ENCODE measurements at places on chromosomes 5 and 9.
A peak's percentile ranks its signal among the peaks of the same experiment; 100 is the strongest.

GRCh38 chr9:353077-353476, 138.4 kb downstream of the DOCK8 start:
- DNase-seq = no peak

DNA sequence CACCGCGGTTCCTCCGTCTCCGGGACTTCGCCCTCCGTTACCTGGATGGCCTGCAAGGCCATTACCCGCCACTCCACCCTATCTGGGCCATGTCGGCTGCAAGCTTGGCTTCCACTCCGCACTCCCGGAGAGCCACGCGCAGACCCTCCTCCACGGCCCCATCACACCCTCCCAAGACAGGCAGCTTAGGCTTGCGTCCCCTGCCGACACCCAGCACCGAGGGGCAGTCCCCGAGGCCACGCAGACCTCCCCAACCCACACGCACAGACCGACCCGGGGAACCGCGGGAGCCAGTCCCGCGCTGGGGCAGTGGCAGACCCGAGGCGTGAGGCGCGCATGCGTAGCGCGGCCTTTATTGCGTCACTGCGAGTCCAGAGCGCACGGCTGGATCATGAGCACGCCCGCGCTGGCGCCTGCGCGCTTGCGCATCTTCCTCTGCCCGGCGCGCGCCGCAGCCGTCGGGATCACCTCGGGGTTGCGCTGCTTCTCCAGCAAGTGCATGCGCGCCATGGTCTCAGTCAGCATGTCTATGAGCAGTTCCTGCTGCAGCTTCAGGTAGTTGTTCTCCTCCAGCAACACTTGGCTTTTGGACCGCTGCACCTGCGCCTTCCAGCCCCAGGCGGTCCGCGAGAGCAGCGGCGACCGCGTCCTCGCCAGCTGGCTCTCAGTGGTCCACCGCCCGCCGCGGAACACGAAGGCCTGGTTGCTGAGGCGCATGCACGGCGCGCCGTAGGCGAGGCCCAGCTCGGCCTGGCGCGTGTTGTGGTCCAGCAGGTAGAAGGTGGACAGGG, 2.4 kb downstream of the CBY3 start:
- DNase-seq = peak; percentile 97

GRCh38 chr5:66840511-66841013, 244.4 kb downstream of the MAST4 start:
- no peak for DNase-seq

GRCh38 chr5:16799796-16800195, 136.3 kb downstream of the MYO10 start:
- no peak for DNase-seq

DNA sequence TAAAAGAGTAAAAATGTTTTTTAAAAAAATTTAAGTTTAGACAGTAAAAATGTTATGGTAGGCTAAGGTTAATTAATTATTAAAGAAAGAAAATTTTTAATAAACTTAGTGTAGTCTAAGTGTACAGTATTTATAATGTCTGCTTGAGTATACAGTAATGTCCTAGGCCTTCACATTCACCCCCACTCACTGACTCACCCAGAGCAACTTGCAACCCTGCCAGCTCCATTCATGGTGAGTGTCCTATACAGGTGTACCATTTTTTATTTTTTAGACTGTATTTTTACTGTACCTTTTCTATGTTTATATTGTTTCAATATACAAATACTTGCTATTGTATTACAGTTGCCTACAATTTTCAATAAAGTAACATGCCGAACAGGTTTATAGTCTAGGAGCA, 234.1 kb downstream of the AUH start:
- no peak for DNase-seq

DNA sequence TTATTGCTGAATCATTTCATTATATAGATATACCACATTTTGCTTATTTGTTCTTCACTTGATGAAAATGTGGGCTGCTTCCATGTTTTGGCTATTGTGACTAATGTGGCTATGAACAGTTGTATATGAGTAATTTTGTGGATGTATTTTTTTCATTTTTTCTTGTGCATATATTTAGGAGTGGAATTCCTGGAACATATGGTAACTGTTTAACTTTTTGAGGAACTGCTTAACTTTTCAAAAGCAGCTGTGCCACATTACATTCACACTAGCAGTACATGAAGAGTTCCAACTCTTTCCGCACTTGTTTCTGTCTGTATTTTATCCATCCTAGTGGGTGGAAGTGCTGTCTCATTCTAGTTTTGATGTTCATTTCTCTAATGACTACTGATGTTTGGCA, 67.8 kb downstream of the JAK2 start:
- DNase-seq = no peak

GRCh38 chr9:110440796-110441195, 103.1 kb upstream of the TXNDC8 start:
- no peak for DNase-seq

GRCh38 chr9:132387133-132387532, 19.5 kb downstream of the TTF1 start:
- no peak for DNase-seq

Measured in RPMI8226 (cell line).